ENCODE measurements at places on chromosomes 11 and 22.

GRCh38 chr11:60371854-60372253 is 6.5 kb upstream of the MS4A7 start:
- no peak for DNase-seq

DNA sequence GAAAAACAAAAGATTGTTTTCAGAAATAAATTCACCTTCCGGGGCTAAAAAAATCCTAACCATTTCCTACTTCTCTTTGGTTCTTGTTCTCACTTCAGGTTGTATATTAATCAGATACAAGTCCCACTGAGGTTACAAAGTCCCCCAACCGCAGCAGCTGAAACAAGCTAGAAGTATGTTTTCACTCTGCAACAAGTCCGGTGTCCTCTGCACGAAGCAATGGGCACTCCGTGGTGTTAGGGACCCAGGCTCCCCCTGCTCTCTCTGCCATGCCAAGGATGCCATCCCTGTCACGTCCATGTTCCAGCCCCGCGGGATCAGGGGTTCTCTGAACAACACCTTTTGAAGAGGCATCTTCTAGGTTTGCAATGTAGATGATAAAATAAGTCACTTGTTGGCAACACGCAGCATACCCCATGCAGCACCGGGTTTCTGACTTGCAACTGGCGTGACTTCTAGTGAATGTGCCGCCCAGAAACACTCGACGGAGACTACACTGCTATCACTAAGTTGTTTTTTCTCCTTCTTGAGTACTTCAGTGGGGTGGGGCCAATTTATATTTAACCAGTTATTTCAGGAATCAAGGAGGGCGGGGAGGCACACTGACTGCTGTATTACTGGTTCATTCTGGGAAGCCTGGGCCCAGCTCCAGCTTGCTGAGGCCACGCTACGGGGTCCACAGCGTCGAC is 25.4 kb upstream of the GSTP1 start:
- DNase-seq = peak; percentile 61

- DNase-seq = no peak
These were observed 220.1 kb upstream of the SORL1-AS1 start for GRCh38 chr11:121672630-121673487.

DNA sequence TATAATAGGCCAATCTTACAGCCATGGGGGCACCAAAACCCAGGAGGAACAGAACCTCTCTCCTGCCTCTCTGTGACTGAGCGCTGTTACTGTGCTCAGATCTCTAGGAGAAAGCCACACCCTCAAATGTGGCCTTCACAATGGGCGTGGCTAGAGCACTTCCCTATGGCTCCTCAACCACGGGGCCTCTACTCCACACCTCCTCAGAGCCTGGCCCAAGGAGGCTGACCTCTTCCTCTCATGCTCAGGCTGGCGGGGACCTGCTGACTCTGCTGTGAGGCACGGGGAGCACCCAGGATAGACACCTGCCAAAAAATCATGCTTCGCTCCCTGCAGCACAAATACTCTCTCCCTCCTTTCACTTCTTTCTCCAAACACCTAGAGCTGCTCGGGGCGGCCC is 41.0 kb downstream of the C11orf58 start:
- DNase-seq = no peak

DNA sequence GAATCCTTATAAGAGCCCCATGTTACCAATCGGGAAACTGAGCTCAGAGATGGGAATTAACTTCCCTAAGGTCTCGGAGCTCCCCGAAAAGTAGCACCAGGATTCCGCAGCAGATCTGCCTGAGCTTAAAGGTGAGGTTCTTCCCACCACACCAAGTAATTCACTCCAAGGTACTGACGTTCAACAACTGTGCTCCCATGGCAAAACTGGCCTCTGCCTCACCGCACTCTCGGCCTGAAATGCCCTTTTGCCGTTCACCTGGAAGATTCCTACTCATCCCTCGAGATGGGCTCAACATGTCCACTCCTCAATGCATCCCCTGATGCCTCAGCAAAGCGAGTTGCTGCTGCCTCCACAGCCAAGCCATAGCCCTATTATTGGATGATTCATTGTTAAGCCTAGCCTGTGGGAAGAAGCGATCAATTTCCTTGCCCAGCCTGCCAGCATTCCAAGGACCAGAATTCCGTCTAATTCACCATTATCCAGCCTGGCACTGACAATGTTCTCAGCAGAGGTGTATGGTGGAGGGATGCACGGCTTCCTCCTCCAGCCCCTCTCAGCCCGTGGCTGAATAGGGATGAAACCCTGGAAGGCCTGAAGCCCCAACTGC is 4.2 kb downstream of the PLAAT3 start:
- DNase-seq = no peak

GRCh38 chr11:105829084-105829483 is 193.0 kb downstream of the MSANTD4 start:
- DNase-seq = peak; percentile 37

GRCh38 chr22:22031183-22031945 is 48.8 kb upstream of the TOP3B start:
- no peak for DNase-seq

GRCh38 chr11:128294671-128295050 is 292.7 kb downstream of the ETS1 start:
- no peak for DNase-seq

DNA sequence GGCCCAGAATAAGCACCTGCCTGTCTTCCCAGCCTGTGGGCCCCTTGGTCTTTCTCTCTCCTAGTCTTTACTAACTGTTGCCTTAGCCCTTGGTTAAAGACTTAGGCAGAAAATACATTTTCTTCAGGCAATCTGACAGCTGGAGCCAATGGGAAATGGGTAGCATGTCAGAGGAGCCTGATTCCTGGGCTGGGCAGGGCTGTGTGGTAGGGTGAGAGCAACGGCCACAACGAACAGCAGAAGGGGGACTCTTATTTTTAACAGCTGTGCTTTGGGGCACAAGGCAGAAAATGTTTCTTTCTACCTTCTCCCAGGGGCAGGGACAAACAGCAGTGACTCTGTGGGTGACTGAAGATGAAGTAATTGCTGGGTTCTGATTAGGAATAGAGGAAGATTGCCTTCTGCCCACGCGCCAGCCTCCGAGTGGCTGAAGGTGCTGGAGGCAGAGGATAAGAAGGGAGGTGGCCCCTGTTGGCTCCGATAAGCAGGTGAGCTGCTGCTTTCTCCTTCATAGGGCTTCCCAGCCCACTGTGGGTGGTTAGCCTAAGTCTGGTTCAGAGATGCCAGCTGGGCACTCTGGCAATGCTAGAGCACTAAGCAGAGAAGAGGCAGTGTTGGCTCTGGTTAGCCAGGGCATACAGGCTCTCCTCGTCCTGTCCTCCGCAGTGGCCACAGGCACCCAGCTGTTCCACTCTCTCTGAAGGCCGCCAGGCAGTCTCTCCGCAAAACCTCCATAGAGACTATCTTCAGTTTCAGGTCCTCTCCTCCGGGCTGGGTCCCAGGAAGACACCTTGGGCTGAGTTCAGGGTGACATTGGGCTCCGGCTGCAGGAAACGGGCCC is 1.5 kb downstream of the YPEL4 start:
- no peak for DNase-seq

DNA sequence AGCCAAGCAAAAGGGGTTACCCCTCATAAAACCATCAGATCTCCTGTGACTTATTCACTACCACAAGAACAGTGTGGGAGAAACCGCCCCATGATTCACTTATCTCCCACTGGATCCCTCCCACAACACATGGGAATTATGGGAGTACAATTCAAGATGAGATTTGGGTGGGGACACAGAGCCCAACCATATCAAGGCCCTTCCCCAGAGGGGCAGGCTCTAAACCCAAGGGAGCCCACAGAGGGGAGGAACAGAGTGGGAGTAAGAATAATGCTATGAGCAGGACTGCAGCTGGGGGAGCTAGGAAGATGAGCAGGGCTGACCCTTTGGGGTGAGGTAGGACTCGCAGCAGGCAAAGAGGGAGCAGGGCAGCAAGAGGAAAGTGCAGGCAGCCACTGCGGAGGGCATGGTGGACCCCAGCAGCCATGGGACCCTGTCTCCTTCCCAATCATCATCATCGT is 59.3 kb downstream of the CD82 start:
- no peak for DNase-seq

- no peak for DNase-seq
These were observed 610.1 kb upstream of the ANO5 start for GRCh38 chr11:21582791-21583190.

DNA sequence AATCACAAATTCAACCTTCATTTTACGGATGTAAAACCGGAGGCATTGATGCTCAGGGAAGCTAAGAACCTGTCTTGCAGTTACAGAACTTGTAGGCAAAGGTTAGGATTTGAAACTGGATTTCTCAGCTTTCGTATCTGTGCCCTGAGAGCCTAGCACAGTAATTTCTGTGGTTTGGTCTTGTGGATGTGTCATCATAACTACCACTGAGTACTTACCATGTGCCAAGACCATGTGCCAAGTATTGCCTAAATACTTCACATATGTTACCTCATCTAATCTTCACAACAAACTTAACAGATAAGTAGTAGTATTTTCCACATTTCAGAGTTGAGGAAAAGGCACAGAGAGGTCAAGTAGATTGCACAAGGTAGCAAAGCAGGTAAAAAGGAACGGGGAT is 140.7 kb downstream of the NXPE2 start:
- DNase-seq = no peak

Data from GM12878 (cell line).